ENCODE measurements at places on chromosomes 3 and 15.

DNA sequence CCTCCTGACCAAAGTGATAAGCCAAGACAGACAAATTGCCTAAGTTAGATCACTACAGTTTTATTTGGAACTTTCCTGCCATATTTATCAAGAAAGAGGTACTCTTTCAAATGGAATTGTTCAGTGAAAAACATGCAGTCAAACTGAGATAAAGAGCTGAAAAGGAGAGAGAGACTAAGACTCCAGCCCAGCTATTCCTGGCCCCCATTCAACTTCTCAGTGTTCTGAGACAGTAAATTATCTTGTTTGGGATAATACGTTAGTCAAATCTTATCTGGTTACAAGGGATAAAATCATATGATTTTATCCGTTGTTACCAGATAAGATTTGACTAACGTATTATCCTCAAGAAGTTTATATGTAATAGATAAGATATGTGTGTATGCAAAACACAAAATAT, 67.6 kb upstream of the CMC1 start:
- no peak for DNase-seq

DNA sequence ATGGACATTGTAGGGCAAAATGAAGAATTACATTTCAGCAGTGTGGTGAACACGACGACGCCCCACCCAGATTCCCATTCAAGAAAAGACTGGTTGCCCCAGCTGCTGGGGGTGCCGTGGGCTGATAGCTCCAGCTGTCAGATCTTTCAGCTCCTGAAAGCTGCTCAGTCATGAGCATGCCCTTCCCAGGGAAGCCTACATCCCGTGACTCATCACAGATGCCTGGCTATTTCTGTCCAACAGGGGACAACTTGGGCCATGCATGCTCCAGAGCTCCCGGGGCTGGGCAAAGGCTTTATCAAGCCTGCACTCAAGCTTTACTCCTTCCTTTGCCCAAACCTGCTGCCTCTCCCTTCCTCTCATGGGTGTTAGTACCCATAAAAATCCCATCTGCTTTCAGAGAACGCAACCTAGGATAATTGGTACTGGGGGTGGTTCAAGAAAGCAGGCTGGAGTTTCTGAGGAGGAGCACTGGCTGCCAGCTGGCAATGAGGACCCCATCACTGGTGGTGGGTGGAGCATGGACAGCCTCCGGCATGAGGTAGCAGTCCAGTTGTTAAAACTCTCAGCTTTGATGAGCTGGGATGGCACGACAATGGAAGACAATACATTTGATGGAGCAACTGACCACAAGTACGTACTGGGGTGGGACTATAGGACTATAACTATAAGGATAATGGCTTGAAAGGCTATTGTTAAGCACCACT, 16.4 kb upstream of the ST8SIA2 start:
- DNase-seq, result no peak

DNA sequence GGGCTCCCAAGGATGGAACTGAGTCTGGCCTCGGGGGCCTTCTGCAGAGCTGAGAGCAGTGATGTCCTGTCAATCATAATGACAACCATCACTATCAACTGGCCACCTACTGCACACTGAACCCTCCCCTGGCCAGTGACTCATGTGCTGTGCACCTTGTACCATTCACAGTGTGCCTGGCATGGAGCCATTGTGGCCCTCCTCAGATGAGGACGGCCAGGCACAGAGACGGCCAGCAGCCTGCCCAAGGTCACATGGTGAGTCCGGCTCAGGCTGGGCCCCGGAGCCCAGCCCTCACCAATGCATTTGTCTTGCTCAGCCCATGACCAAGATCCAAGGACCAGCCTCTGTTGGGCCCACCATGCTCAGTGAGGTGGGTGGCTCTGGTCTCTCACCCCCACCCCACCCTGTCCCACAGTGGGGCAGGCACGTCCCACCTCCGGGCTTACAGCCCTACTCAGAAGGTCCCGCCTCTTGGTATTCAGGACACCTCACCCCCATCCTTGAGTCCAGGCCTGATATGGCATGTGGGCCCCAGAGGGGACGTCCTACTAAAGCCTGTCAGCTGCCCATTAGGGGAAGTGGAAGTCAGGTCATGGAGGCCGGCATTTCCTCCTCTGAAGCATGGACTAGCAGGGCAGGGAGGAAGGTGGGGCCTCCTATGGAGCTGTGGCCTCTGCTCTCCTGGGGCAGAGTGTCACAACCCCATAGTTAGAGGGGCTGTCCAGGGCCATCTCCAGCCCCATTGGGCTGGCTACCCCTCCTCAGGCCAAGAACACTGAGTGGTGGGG, 35.9 kb upstream of the TMEM115 start:
- DNase-seq, result no peak

DNA sequence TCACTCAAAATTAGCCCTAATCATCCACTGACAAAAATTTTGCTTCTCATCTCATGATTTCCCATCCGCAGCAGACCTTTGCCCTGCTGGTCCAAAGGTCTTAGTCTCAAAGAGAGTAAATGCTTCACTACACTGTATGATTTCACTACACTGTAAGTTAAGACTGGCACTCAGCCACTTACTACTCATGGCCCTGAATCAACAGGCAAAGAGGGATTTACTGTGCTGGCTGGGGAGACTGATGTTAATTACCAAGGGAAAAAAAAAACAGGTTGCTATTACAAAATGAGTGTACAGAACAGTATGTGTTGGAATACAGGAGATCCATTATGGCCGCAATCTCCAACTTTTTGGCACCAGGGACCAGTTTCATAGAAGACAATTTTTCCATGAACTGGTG, 214.8 kb downstream of the ZMAT3 start:
- DNase-seq, result no peak

GRCh38 chr3:135862361-135862760, 103.2 kb upstream of the PPP2R3A start:
- no peak for DNase-seq

DNA sequence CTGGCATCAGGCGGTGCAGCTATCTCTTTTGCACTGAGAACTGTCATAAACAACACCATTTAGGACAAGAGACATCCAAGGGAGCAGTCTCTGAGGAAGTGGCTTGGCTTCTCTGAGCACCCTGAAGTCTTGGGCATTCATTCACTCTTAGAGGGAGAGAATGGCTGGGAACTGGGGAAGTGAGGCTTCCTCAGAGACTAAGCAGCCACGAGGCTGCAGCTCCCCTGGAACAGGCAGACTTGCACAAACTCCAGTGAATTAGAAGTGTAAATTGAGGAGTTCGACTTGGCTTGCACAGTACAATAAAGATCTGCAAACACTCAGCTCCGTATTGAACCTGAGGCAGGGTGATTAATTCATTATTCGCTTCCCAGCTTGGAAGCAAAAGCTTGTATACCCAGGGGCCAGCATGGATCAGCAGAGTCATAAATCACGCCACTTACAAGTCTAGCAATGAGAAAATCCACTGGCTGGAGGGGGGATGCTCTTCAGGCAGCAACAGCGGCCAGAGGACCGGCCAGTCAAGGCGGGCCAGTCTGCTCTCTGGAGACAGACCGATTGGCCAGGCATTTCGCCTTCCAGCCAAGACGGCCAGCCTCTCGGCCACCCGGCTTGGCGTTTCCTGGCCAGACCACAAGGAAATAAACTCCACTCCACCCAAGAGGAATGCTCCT, 118.8 kb upstream of the ADPGK start:
- no peak for DNase-seq

DNA sequence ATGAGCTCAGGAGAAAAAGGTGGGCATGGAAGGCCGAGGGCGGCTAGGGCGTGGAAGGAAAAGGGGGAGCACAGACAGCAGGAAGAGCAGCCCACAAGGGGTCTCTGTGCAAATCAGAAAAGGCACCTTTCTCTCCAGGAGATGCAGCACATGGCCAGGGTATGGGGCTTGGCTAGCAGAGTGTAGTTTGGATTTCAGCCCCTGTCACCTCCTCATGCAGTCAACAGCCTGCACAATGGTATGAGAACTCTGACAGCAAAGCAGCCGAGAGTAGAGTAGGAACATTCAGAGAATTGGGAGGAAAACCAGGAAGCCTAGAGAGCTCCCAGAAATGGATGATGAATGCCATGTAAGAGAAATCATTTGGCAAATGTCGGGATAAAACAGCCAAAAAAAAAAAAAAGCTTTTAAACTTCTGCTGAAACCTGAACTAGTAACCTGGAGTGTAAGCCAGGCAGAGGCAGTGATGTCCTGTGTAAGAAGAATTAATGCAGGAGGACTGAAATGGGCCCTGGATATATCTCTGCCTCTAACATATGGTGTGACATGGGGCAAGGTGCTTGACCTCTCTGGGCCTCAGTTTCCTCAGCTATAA, 25.7 kb downstream of the FSTL1 start:
- no peak for DNase-seq

DNA sequence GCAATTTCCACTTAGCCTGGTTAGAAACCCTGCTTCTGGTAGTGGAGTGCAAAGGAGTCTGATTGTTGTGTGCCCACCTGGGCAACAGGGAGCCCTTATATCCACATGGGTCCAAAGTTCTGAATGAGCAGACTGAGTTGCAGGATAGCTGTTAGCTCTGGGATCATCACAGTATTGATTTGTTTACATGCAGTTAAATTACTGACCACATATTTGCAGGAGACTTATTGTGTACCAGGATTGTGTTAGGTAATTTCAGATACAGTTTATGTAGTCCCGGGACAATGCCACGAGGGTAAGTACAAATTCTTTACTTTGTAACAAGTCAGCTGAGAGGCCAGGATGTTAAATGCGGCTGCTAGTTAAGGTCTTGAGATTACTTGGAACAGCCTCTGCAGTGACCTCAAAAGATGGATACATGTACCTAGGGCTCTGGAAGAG, 18.8 kb downstream of the ARHGEF26 start:
- DNase-seq, result no peak

DNA sequence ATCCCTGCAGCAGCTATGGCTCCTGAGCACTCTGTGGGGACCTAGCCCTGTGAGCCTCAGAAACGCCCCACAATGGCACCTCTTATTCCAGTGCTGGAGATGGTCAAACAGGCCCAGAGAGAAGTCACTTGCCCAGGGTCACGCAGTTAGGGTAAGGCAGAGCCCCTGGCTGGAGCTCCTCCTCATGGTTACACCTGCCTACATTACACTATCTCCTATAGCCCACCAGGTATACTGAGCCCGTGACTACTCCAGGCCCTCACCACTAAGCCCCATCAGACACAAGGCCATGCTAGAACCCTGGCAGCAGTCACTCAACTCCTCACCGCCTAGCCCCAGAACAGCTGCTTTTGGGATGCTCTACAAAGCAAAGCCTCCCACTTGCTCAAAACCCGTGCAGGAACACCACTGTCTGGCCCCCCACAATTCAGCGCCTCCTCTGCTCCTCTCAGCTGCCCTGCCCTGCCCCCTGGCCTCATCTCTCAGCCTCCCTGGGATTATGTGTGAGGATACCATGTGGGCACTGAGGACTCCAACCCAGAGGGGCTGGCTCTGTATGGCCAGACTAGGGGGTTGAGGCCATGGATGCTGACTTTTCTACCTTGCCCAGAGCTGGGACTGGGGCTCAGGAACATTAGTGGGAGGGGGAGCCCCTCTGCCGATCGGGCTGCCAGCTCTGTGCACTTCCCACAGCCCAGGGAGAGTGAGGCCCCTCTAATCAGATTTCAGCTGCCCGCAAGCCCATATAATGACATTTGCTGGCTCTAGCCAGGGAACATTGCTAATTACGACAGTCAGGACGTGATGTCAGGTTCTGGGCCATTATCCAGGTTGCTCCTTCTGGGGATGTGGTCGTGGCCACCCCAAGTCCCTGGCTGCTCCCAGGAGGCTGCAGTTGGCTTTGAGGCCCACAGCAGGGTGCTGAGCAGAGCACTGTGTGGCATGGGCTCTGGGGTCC, 4.0 kb downstream of the NT5DC2 start:
- no peak for DNase-seq
